Activated CD4-positive, alpha-beta memory T cell treated with anti-CD3 and anti-CD28 coated beads, Interleukin-2, amount 10 ng/mL, durations not matched to agents 7 days and 5 days (primary cell): ENCODE measurements at places on chromosomes 3 and 15. TPM values are rescaled to one million over a fixed set of nuclear protein-coding genes. Genes with fewer than 3 reads are reported as not detected.

DNA sequence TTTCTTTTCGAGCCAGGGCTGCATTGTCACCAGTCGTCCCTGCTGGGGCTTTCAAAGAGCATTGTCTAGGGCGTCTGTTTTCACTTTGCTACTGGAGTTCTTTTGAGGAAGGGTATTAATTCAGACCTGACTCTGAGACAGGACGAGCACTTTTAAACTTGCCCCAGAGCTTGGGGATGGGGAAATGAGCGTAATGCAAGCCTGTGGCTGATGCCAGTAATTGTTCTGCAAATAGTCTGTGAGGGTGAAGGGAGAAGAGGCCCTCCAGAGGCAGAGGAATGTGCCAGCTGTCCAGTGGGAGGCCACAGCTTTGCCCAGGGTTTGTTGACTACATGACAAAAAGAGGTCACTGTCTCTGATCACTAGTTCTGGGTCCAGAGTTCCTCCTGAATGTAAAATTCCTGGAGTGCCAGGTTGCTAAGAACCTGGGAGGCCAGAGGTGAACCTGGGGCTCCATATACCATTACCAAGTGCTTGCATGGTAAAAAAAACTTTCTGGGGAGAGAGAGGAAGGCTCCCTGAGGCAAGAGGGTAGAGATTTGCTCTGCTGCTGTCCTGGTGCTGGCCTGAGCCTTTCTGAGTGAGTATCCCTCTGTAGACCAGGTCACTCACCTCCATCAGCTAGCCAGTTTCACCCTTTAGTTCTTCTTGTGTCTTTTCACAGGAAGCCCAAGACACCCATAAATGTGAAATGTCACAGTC lies 14.8 kb downstream of the EEFSEC start:
- no peak for DNase-seq

- no peak for DNase-seq
Observed at GRCh38 chr3:120477781-120478180, 27.0 kb upstream of the FSTL1 start.

LMAN1L gene
- 0.63 TPM for total RNA-seq

DNA sequence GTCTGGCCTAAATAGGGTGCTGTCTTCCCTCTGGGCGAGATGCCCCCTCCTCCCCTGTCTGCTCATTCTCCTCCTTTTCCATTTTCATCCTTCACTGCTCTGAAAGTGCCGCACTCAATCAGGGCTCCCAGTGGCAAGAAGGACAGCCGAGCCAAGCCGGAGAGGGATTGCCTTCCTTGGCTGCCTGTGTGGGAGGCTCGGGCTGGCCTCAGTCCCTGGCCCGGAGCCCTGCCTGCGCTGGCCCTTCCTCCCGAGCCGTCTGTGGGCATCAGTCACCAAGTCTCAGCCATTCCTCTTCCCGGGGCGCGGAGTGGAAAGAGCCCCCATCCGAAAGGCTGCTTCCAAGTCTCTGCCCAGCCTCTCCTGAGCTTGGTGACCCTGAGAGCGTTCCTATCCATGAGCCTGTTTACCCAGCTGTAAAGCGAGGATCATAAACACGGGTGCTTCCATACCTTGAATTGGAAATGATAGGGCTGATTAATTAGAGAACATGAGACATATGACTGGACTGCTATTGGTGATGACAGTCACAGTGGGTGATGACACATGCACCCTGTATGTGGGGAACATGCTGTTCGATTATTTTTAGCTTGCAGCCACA lies 59.1 kb upstream of the TLE3 start:
- DNase-seq = no peak

TERB2 gene
- not detected for total RNA-seq

DOCK3 gene
- total RNA-seq = 1.6 TPM

- no peak for DNase-seq
Observed at GRCh38 chr15:67969892-67970291, 84.2 kb upstream of the PIAS1 start.

- DNase-seq = no peak
Observed at GRCh38 chr15:30073915-30074314, 8.8 kb upstream of the GOLGA8J start.

GRCh38 chr3:75015280-75015679 lies 400.8 kb upstream of the CNTN3 start:
- no peak for DNase-seq

ITPKA gene
- 0.48 TPM for total RNA-seq

DNA sequence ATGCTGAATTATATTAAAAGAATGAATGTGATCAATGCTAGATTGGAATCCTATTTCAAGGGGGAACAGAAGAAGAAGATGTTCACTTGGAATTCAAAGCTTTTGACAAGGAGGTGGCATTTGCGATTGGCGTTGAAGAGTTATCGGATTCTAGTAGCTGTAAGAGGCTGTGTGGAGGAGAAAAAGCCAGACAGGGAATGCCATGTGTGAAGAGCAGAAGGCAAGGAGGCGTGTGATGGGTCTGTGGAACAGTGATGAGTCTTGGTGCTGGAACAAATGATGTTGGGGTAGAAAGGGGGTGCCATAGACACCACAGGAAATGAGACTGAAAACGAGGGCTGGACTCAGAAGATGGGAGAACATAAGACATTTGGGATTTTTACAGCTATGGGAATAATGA lies 30.5 kb upstream of the ATP10A start:
- no peak for DNase-seq

- no peak for DNase-seq
Observed at GRCh38 chr3:43213631-43214030, 72.7 kb upstream of the SNRK start.

FBXO40 gene
- not detected for total RNA-seq

APOD gene
- total RNA-seq = not detected

DNA sequence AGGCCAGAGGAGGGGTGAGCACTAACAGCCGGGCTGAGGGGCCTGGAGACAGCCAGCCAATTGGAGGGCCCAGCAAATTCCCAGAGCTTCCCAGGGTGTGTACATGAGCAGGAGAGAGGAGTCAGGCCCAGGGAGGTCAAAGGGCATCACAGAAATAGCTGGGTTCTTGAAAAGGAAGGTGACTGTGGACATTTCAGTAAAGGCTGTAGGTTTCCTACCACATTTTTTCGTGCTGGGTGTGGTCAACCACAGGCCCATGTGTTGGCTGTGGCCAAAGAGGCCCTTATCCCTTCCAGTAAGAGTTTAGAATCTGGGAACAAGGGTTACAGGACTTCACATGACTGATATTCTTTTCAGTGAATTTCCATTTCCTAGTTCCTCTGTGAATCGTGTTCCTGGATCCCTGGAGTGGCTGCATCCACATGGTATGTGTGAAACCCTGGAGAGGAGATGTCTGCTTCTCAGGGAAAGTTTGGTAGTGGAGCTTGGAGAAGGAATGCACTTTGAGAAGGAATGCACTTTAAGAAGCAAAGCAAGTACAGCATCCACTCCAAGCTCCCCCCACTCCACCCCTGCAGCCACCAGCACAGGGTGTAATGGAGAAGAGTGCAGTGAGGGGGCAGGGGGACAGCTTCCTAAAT lies 73.2 kb upstream of the HEG1 start:
- DNase-seq = no peak

DNA sequence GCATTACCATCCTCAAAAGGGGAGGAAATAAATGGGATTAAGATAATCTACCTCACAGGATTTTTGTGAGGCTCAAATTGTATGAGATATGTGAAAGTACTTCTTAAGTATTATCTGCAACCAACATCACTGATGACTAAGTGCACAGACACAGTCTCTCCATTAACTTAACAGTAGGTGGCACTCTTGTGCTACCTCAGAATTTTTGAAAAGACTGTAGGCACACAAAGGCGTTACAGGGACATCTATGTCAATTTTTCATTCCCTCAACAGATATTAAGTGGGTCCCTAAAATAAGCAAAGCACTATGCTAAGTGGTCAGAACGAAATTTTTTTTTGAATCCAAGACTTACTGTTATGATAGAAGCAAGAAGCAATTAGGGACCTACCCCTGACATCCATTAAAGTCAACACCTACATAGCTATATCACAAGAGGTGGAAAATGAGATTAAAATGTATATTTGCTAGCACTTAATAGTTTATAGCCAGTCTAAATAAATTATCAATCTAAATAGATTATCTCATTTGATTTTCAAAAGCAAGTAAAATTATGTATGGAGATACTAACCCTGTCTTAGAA lies 52.9 kb downstream of the RYK start:
- no peak for DNase-seq

DNA sequence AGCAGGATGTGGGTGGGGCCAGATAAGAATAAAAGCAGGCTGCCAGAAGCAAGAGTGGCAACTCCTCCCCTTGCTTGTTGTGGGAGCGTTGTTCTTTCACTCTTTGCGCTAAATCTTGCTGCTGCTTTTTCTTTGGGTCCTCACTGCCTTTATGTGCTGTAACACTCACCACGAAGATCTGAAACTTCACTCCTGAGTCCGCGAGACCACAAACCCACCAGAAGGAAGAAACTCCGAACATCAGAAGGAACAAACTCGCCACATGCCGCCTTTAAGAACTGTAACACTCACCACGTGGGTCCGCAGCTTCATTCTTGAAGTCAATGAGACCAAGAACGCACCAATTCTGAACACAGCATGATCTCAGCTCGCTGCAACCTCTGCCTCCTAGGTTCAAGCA lies 72.9 kb downstream of the IL12A start:
- no peak for DNase-seq

- DNase-seq = no peak
Observed at GRCh38 chr15:39530480-39531342, 50.2 kb upstream of the THBS1 start.

DNAH12 gene
- total RNA-seq = 0.05 TPM

CHRNA7 gene
- total RNA-seq = not detected

DNA sequence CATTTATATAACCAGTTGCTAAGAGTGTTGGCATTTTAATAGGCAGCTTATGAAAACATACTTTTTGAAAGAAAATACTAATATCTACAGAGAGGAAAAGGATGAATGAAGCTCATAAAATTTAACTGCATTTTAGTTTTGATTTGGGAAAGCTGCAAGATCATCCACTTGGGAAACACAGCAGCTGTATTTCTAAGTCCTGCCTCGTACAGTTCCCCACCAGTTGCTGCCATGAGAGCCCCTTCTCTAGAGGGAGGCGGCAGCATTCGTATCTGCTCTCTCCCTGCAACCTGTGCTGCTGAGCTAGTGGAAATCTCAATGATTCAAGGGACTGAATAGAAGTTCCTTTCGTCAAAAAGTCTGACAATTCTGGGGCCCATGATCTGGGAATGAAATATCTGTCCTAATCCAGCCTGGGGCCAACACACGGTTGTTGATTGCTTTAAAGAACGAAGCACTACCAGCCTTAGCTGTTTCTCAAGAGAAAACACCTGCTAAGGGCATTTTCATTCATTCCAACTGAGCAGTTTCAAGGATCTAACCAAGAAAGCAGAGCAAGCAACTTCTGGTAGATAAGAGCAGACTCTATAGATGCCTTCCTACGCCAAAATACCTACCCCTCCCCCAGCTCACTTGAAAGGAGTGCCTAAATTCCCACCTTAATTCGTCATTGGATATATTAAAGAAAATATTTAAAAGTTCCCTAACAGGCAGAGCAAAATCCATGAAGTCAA lies 223.7 kb downstream of the MAGI1 start:
- no peak for DNase-seq

DNA sequence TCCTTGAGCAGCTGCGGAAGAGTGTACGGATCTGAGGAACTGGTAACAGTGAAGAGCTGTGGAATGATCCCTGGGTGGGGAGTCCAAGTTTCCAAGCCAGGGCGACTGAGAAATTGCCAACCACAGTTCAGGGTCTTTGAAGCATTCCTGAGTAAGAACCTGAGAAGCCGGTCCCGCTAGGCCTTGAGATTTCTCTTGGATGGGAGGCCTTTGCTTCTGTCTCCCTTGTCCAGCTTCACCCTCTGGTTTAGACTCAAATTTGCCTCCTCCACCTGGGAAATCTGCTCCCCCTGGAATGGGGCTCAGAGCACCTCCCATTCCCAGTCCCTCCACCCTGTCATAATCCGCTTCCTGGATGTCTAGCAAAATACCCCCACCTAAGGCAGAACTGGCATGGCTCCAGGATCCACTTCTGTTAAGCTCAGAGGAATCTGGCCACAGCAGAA lies 127.7 kb upstream of the DLG1 start:
- DNase-seq = no peak

DNA sequence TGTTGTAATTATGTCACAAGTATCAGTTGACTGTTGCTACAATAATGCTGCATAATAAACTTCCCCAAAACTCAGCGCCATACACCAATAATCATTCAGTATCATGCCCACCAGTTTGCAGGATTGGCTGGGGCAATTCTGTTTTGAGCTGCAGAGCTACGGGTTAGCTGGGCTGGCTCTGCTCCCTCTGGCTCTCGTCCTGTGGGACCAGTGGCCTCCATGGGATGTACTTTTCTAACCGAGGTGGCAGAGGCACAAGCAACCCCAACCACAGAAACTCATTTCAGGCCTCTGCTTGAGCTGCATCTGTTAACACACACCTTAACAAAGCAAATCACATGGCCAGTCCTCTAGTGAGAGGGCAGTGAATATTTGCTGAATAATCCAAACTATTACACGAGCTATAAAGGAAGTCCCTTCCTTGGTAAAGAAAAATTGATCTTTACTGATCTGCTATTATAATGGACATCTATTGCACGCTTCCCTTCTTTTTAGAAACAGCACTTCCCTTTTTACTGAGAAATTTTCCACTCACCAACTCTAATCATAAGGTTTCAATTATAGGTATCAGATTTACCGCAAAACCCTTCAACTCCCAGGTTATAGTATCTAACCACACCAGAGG lies 10.9 kb upstream of the BCL2A1 start:
- DNase-seq = no peak

GRCh38 chr3:122012821-122013220 lies 9.2 kb downstream of the ILDR1 start:
- DNase-seq = no peak

DNA sequence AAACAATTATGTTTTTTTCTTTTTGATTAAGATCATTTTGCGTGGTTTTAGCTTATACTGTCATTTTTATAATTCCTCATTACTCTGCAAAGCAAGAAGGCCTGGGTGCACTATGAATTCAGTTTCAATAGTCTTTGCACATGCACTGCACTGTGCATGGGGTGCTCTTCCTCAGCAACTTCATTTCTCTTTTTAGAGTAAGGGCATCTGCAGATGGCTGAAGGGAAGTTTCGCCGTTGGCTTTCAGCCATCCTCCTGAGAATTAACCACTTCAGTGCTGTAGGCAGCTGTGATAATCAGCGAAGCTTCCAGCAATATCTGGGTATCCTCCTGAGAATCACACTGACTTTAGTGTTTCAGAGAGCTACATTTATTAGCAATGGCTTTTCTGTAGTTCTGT lies 284.8 kb downstream of the GBE1 start:
- no peak for DNase-seq

DNA sequence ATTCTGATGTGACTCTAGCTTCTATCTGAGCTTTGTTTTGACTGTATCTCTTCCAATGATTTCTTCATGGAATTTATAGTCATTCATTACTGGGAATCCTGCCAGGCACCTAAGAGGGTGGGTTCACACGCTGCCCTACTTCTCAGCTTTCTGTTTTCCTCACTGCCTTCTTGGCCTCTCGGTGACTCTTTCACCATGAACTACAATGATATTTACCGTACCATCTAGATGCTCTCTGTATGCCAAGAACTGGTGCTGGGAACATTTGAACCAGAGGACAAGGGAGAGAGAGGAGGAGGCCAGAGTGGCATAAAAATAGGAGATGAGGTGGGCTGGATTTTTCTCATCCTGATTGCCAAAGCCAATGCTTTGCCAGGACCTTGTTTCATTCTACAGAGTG lies 280.0 kb upstream of the P2RY1 start:
- DNase-seq = no peak

GPR171 gene
- 222 TPM for total RNA-seq

PDZRN3 gene
- total RNA-seq = not detected
